ENCODE measurements at places on chromosomes 2 and 18.
A peak's percentile ranks its signal among the peaks of the same experiment; 100 is the strongest.

GRCh38 chr2:107195631-107196030, 309.7 kb upstream of the ST6GAL2 start:
- no peak for DNase-seq

DNA sequence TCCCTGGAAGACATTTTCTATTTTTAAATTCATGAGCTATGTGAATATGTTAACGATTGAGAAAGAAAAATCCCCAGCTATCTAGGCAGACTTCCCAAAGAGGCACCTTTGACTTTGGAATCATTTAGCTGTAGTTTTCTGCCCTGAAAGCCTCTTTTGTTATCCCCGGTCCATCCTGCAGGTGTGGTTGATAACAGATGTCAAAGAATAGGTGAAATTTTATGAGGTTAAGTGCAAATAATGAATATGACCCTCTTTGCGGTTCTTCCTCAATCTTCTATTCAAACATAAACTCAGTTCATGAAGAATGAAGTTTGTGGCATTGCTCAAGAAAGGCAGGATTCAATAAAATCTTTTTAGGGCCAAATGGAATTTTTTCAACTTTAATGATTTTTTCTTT, 51.6 kb upstream of the ATP8B1 start:
- DNase-seq: no peak

DNA sequence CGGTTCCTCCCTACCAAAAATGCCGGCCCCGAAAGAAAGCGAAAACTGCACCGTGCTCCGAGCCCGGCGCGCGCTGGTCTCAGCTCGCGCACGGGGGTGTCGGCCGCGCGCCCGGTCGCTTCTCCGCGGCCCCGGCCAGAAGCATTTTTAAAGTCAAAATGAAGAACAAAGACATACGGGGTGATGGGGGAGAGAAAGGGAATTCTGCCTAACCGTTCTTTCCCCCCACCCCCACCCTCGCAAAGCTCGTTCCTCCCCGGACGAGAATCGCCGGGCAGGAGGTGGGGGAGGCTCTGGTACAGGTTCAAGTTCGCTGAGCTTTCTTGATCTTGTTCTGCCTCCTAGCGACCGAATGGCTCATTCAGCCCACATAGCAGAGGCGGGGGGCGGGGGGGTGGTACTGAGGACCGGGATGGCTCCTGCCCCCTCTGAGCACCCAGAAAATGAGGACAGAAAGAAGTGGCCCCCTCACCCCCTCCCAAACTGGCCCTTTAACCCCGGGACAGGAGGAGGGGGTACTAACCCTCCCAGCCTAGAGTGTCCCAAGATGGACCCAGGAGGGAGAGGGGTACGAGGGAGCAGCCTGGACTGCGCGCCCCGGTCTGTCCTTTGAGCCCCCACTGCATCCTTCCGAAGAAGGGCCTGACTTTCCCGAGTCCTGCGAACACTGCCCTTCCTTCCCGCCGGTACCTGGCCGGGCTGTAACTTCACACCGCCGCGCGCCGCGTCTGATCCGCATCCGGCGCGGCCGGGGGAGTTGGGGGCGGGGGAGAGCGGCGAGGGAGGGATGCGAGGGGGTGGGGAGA, 3.1 kb downstream of the BCL11A start:
- DNase-seq: peak; percentile 83

GRCh38 chr2:98269830-98270229, 76.4 kb upstream of the CNGA3 start:
- DNase-seq: no peak

GRCh38 chr18:79396431-79397246, 909 bp downstream of the NFATC1 start:
- peak; percentile 63 for DNase-seq

All from thyroid gland (tissue), 4 donors.